ENCODE measurements at places on chromosomes 2 and 18.

- DNase-seq, result no peak
These were observed 100.1 kb upstream of the RNF152 start for GRCh38 chr18:61992923-61993322.

GRCh38 chr2:174023591-174024523 lies 58.7 kb upstream of the SP3 start:
- DNase-seq, result no peak

DNA sequence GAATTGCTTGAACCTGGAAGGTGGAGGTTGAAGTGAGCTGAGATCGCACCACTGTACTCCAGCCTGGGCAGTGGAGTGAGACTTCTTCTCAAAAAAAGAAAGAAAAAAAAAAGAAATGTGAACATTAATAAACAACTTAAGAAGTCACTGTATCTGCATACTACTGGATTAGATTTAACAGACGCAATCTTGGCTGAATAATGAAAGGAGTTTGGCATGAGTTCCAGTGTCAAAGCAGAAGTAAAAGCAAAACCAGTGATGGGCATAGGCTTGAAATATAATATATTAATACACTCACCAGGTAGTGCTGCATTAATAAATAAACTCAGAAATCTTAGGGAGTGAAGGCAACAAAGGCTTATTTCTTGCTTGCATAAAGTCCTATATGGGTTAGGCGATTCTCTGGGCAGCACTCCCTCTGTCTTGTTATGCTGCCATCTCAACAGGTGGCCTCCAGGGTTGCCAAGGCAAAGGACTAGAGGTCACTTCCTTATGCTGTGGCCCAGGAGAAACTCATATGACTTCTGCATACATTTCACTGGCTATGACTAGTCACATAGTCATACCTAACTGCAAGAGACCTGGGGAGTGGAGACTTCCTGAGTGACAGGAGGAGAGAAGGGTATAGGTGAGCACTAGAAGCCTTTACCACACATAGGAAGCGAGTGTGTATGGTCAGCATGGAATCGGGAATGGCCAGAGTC lies 296.2 kb upstream of the SPRED2 start:
- no peak for DNase-seq

DNA sequence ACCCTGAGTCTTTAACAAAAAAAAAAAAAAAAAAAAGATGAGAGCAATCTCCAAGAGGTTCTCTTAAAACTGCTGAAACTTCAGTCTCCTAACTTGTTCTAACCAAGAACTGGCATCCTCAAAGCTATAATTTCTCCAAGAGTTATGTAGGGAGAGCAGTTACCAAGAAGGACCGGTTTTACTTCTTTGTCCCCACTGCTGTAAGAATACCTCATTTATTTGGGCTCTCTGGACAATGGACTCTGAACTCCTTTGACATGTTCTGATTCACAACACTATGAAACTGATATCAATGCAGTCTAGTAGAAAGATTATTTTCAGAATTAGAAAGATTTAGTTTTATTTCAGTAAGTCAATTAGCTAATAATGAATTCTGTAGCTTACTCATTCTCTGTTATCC lies 84.5 kb upstream of the DTNB start:
- DNase-seq, result no peak

DNA sequence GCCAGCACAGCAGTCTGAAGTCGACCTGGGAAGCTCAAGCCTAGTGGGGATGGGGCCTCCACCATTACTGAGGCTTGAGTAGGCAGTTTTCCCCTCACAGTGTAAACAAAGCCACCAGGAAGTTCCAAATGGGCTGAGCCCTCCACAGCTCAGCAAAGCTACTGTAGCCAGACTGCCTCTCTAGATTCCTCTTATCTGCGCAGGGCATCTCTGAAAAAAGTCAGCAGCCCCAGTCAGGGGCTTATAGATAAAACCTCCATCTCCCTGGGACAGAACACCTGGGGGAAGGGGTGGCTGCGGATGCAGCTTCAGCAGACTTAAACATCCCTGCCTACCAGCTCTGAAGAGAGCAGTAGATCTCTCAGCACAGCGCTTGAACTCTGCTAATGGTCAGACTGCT lies 218.4 kb upstream of the VRK2 start:
- no peak for DNase-seq

GRCh38 chr2:68832233-68832869 lies 38.8 kb downstream of the BMP10 start:
- DNase-seq, result peak; percentile 56

DNA sequence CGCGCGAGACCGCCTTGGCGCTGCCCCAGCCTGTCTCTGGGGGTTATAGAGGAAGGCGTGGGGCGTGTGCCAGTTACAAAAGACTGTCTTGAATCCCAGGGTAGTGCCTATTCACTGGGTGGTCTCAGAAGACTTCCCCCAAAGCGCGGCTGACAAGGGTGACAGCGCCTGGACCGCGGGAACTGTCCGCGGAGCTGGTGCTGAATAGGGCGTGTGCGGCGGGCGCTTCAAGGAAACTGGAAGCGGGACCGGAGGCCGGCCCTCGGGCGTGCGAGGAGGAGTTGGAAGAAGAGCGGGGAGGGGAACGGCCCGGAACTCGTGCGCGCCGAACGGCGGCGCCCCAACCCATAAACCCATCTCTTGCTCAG lies 2.3 kb downstream of the EGR4 start:
- peak; percentile 52 for DNase-seq

DNA sequence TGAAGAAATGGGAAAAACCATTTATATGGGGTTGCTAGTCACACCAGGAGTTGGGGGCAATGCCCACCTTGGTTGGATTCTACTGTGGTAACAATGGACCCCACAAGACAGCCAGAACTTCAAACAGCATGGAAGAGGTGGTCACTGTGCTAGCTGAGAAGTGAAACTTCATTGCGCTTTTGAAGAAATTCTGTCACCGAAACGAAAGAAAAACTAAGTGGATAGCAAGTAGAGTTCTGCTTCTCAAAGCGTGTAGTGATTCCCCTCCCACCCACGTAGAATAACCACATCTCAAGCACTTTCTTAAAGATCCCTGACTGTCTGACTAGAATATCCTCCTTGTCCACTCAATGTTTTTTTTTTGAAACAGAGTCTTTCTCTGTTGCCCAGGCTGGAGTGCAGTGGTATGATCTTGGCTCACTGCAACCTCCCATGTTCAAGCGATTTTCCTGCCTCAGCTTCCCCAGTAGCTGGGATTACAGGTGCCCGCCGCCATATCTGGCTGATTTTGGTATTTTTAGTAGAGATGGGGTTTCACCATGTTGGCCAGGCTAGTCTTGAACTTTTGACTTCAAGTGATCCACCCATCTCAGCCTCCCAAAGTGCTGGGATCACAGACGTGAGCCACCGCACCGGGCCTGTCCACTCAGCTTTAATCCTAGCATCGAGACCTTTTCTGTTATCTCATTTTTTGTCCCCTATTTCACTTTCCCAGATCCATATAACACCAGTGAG lies 30.1 kb upstream of the CCL20 start:
- no peak for DNase-seq

DNA sequence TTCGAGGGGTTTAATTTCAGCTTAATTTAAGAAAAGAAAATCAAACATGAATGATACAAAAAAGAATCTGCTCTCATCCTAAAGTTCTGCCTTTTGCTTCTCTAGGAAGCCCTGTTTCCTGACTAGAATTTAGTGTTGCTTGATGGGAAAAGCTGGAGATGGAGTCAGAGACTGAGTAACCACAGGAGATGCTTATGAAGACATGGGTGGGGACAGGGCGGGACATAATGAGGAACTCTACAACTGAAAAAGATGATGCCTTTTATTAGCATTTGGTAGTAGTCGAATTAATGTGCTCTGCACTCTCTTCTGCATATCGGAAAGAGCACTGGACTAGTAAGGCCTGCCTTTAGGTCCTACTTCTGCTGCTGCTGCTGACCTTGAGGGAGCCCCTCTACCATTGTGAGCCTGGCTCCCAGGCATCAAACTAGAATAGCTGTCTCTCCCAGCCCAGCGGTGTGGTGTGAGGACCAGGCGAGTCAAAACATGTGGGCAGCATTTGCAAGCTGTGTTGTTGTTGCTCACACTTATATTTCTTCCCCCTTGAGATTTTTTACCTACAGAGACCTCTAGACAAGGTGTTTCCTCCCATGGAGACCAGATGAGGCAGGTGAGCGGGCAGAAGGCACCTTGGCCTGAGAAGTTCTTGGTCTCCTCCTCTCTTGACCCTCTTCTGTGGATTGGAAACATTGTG lies 61.5 kb downstream of the INPP4A start:
- DNase-seq, result no peak

DNA sequence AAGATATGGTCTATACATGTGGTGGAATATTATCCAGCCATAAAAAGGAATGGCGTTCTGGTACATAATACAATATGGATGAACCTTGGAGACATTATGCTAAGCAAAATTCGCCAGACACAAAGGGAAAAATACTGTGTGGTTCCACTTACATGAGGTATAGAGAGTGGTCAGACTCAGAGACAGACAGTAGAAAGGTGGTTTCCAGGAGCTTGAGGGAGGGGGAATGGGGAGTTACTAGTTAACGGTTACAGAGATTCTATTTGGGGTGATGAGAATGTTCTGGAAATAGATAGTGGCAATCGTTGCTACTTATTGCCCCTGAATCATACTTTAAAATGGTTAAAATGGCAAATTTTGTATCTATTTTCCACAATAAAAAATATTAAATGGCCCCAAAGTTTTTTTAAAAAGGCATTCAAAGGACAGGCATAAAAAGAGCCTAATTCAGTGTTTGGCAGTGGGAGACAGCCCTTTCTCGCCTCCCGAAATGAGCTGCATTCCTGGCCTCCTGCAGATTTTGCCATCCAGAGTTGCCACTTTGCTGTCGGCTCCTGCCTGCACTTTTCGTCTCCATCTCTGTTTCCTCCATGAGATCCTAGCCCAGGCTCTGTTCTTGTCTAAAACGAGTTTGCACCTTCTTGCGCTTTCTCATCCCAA lies 13.5 kb downstream of the TNFRSF11A start:
- no peak for DNase-seq

GRCh38 chr18:677145-677544 lies 19.7 kb downstream of the TYMS start:
- DNase-seq, result no peak

DNA sequence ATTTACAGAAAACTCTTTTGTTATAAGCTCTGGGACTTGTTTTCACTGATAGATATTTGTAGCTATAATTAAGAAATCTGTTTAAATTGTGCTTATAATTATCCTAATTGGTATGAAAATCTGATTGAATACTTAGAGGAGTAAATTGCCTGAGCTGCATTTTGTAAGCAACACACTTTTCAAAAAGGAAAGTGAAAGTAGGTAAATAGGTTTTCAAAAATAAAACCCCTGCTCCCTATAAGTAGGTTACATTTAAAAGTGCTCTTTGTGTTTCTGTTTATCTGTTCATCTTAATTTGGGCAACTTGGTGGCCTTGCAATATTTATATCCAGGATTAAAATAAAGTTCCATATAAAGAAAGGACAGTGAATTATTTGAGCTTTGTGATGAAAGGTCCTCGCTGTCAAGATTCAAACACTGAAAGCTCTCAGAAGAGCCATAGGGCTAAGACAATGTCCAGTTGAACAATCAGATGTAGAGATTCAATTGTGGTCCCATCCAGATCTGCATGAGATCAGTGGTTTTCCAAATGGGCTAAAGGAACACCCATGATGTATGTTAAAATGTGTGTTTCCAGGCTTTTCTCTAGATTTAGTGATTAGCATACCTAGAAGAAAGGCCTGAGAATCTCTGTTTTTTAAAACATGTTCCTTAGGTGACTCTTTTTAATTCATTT lies 371.6 kb downstream of the RPRM start:
- DNase-seq, result no peak

DNA sequence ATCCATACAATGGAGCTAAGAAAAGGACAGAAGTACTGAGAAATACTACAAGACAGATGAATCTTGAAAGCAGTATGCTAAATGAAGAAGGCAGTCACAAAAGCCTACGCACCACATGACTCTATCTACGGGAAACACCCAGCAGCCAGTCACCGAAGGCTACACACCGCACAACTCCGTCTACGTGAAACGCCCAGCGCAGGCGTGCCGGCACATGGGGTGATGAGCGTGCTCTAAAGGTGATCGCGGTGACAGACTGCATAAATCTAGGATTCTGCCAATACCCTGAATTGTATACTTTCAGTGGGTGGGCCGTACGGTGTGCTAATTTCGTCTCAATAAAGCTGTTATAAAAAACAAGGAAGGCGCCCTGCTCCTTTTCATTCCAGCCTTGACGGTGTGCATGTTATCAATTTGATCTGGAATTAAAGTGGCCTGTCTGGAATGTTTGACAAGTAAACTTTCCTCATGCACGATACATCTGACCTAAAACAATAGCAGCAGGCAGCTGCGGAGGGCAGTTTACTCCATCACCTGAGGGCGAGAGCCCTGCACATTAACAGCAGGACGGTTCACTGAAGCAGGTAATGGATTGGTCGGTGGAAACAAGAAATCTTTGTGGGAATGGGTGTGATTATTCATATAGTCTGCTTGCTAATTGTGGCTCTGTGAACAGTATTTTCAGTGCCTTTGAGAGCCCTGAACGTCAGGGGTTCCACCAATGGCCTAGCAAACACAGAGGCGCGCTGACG lies 86.2 kb upstream of the SALL3 start:
- DNase-seq, result no peak

DNA sequence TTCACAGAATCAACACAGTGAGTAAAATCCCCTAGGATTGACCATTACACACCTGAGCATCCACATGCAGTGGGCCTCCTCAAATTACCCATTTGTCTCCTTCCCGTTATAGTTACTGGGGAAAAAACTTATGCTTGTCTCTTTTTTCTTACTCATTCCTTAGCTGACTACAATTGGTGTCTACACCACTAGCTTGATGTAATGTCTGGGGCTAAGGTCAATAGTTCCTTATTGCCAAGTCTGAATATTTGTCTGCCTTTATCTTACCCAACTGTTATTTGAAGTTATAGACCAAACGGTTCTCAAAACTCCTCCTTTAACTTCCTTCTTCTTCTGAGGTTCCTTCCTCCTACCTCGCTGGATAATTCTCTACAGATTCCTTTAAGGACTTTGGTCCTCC lies 41.9 kb upstream of the TMEM17 start:
- DNase-seq, result no peak

GRCh38 chr2:176169711-176170110 lies 12.6 kb downstream of the HOXD3 start:
- DNase-seq, result no peak

DNA sequence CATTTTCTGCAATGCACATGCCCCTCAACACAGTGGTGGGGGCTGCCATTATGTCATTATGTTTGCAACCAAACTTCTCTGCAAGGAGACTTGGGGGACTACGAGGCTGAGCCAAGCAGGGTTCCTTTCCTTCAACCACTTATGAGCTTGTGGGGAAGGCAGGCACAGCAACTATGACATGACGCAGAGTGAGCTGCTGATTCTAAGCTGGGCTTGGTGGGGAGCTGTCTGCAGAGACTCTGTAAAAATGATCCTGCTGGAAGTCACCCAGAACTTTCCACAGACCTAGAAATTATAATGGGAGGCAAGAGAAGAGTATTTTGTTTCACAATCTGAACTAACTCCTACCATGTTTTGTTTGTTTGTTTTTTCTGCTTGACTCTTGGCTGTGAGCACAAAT lies 55.6 kb downstream of the INPP5D start:
- DNase-seq, result no peak

DNA sequence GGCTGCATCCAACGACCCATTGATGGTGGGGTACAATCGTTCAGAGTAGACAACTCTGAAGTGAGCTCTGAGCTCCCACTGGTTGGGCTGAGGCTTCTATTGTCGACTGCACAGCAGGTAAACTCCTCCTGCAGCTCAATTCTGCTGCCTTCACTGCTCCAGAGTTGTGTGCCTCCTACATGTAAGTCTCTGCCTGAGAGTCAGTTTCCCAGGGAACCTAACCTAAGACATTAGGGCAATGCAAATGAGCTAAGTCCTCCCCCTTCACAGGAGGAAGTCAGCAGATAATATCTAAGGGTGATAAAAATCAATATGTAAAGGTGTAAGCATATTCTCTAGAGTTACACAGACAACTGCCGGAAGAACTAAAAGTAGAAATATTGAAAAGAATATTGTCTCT lies 22.5 kb upstream of the ACYP2 start:
- no peak for DNase-seq

All from activated CD8-positive, alpha-beta memory T cell treated with anti-CD3 and anti-CD28 coated beads, Interleukin-2, amount 50 U/mL, for 4 hours (primary cell).